Kasumi-1 (cell line): ENCODE measurements at places on chromosomes 16 and 17.

DNA sequence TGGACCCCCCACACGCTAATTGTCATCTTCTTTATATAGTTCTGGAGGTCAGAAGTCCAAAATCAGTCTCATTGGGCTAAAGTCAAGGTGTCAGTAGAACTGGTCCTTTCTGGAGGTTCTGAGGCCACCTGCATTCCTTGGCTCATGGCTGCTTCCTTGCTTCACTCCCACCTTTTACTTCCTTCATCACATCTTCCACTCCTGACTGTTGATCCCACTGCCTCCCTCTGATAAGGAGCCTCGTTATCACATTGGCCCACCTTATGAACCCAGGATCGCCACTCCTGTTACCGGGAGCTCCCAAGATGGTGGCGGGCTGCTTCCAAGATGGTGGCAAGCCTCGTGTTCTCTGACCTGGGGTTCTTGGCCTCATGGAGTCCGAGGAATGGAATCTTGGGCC, 83.0 kb downstream of the CDC27 start:
- DNase-seq, result no peak

DNA sequence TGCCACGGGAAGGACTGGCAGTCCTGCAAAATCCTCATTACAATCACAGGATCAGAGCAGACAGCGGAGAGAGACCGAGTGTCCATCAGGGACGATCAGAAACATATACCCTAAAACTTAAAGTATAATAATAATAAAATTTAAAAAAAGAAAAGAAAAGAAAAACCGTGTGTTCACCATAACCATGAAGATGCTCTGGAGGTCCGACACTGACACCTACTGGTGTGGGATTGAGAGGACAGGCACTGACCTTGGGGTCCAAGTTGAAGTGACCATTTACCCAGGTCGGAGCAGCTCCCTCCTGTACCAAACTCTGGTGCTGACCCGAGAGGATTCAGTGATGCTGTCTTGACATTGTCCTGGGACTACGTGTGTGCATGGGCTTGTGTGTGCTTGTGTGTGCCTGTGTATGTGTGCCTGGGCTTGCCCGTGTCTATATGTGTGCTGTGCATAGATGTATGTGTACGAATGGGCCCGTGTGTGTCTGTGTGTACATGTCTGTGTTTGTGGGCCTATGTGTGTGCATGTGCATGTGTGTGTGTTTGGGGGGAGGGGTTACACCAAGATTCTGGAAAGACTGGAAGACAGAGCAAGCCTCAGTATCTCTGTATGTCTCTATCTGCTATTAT, 10.0 kb upstream of the CD300LD start:
- DNase-seq, result peak; percentile 64

GRCh38 chr16:72609933-72610332, 438.0 kb upstream of the PMFBP1 start:
- peak; percentile 7 for DNase-seq

- no peak for DNase-seq
These were observed 185.5 kb downstream of the FOXL1 start for GRCh38 chr16:86763819-86764218.

GRCh38 chr16:27238591-27238990, 30.0 kb downstream of the NSMCE1 start:
- no peak for DNase-seq

- DNase-seq, result no peak
These were observed 137.6 kb downstream of the AATF start for GRCh38 chr17:37086334-37086733.

DNA sequence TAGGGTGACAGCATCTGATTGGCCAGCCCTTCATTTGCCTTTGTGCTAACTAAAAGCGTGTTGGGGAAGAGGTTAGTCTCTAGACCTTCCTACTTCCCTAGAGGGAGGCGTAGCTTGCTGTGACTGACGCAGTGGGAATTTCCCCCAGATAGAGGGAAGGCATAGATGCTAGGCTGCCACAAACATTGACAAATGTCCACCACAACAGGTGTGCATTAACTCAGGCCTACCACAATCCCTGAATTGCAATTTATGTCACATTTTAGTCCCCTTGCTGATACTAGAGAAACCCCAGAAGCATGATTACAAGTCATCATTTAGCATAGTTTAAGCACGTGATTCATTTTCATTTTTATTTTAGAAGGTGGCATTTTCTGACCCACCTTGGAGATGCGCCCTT, 76.3 kb upstream of the WSB1 start:
- DNase-seq, result no peak

DNA sequence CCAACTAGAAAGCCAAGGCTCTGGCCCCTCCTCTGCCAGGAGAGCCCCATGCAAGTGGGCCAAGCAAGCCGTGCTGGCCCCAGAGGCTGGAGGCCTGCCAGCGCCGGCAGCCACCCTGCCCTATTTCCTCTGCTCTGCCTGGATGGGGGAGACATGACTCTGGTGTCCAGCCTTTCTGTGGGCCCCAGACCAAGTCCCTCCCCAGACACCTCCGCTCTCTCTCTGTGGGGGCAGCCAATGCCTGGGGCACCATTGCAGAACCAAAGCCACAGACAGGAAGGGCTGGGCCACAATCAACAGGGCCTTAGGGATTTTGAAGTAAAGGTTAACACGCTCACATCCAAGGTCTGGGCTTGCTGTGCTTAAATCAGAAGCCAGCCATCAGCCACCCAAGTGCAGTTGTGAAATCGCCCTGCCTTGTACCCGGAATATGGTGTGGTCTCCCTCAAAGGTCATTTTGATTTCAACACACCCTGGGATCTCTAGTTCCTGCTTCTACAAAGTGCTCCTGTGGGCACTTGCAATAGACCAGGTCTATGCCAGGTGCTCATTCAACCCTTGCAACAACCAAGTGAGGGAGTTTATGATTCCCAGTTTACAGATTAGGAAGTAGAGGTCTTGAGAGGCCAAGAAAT, 63.5 kb upstream of the TEX2 start:
- DNase-seq, result peak; percentile 62

- no peak for DNase-seq
These were observed 20.7 kb upstream of the FOXJ1 start for GRCh38 chr17:76161619-76162266.

DNA sequence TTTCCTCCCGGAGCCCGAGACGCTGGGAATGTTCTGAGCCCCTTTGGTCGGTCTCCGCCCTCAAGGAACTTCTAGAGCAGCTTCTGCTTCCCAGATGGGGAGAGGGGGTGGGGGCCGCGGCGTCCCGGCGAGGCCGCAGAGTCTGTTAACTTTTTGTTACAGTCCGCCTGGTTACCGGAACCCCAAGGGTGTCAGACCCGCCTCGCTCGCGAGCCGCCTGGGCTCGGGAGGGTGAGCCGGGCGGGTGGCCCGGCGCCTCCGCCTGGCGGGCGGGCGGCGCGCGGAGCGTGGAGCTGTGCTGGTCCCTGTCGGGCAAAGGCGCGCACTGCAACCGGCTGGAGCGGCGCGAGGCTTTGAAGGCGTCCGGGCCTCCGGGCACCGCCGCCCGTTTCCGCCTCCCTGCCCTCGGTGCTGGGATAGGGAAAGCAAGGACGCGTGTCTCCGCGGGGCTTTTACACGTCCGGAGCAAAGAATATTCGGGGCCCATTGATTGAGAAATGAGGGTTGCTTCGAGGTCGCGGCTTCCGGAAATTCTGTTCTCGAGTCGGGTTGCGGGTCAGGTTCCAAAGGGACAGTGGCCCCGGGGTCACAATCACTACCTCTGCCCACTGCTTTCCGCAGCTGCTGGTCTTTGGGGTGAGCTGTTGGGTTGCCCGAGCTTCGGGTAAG, 1.7 kb downstream of the HS3ST3B1 start:
- DNase-seq, result peak; percentile 23

DNA sequence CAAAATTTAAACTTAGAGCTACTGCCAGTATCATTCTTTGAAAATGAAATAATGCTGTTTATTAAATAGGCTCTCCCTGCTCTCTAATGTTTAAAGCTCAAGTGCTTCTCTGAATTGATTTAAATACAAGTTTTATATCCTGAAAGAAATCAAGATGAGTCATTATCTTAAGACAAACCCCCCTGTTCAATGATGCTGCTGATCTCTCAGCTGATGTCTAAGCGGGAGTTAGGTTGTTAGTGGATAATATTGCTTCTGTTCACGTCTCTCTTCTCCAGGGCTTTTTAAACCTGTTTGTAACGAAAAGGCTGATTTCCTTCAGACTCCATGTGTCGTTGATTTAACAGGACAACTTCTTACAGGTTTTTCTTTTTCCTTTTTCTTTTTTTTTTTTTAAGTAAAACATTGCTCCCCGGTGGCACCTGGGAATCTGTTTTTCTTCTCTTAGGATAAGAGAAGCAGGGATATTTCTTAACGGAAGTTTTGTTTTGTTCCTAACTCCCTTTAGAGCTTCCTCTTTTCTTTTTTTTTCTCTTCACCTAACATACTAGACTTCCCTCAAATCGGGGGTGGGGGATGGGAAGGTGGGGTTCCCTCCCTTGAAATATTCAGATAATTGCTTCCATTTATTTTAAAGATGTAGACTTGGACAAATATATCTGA, 807 bp upstream of the LYRM9 start:
- peak; percentile 30 for DNase-seq

DNA sequence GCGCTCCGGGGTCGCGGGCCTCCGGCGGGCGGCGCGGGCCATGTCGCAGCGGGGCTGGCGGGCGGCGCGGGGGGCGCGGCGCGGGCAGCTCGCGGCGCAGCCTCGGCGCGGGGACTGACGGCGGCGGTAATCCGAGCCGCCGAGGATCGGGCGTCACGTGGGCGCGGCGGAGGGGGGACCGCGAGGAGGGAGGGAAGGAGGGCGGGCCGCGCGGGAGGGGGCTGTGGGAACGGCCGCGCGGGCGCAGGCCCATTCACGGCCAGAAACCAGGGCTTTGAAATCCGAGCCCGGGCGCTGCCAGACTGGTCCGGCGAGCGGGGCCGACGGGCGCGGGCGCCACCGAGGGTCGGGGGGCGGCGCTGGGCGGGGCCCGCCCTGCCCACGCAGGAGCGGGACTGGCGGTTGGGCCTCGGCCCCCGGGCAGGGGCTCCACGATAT, at the start of gene MTSS2:
TSS of gene MTSS2 (minus strand) at position 116 of the 438 bp plus-strand sequence. CDS start 262 bp downstream, outside the sequence.
- DNase-seq, result peak; percentile 50

- no peak for DNase-seq
These were observed 1.7 kb downstream of the MYOCD start for GRCh38 chr17:12667299-12667958.

- no peak for DNase-seq
These were observed 16.3 kb downstream of the CFDP1 start for GRCh38 chr16:75416904-75417565.

DNA sequence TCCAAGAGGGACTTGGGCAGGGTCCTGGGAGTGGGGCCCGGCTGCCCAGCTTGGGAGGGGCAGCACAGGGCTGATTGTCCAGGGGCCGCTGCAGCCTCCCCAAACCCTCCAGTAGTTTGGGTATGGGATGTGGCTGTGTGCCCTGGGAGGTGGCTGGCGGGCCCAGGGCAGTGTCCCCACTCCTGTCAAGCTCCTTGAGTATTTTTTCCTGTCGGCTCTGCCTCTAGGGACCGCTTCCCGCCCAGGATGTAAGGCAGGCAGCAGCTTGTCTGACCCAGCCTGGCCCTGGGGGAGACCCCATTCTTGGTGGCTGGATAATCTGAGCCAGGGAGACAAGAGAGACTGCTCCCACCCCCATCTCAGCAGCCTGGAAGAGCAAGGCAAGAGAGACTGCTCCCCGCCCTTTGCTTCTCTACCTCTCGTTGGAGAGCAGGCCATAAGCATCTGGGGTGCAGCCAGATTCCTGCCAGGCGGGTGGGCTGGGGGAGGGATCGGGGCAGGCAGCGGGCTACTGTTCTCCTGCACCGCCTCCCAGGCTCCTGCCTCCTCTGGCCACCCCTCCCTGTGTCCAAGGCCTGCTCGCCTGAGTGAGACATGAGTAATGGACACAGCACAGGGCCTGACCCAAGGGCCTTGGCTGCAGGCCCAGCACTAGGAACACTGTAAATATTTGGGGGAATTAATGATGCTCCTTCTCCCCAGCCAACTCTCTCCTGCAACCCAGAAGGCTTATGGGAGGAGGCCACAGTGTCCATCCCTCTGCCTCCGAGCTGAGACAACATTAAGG, 18.4 kb upstream of the ITGA3 start:
- no peak for DNase-seq

DNA sequence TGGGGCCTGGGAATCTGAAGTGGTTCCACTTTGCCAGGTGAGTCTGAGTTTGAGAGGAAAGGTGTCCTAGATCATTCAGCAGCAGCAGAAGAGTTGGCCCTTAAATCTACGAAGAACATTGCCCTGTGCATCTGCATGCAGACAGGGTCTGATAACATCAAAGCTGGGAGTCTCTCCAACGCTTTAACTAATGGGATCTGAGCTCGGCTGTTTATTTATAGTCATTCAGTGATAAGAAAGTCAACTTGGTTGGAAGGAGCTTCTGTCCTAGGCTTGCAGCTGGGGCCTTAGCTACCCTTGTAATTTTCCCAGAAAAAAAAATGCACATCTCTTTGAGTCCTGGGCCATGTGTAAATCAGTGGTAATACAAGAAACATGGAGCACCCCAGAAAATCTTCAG, 418.0 kb upstream of the HSBP1 start:
- DNase-seq, result no peak

- no peak for DNase-seq
These were observed 58.8 kb downstream of the SLFN11 start for GRCh38 chr17:35314415-35315216.

DNA sequence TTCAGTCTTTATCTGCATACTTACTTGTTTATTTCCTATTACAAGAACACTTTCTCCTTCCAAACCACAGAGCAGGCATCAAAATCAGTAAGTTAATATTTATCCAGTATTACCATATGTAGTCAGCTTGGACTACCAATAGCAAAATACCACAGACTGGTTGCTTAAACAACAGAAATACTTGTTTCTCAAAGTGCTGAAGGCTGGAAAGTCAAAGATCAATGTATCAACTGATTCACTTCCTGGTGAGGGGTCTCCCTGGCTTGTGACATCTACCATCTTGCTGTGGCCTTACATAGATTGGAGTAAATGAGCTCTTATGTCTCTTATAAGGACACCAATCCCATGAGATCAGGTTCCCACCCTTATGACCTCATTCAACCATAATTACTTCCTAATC, 2.6 kb downstream of the STXBP4 start:
- DNase-seq, result no peak

- no peak for DNase-seq
These were observed 705.5 kb downstream of the CDH11 start for GRCh38 chr16:64416216-64417005.

GRCh38 chr16:48612611-48613010, 2.6 kb upstream of the N4BP1 start:
- peak; percentile 35 for DNase-seq

DNA sequence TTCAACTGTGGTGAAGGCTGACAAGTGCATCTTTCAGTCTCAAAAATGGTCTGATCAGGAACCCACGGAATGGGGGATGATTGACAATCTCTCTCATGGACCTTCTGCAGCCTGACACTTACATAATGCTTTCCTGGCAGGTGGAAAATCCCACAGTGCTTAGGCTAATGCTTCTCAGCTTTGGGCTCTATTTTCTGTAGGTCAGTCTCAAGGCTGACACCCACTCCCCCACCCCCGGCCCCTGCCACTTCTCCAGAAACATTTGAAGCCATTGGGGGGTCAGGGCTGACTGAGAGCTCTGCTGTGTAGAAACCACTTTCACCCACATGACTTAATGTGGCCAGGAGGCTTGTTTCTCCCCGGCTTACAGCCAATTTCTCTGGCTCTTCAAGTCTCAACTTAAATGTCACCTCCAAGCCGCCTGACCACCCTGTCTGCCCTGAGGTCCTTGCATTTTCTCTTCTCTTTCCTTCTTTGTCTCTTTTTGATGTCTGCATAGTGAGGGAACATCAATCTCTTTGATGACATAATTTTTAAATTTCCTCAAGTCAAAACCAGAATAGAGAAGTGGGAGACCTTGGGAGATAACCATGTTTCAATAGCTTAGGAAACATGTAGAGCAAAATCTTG, 16.7 kb upstream of the IRF8 start:
- no peak for DNase-seq

GRCh38 chr17:42077755-42078154, 20.5 kb downstream of the ZNF385C start:
- DNase-seq, result no peak

GRCh38 chr16:75377729-75378386, 55.4 kb downstream of the CFDP1 start:
- no peak for DNase-seq
